ENCODE measurements at places on chromosomes 1 and 21. TPM values are rescaled to one million over a fixed set of nuclear protein-coding genes. Genes with fewer than 3 reads are reported as not detected.

The SYT2 gene
- 3.3 TPM for total RNA-seq

The MIXL1 gene
- 4.7 TPM for total RNA-seq

DNA sequence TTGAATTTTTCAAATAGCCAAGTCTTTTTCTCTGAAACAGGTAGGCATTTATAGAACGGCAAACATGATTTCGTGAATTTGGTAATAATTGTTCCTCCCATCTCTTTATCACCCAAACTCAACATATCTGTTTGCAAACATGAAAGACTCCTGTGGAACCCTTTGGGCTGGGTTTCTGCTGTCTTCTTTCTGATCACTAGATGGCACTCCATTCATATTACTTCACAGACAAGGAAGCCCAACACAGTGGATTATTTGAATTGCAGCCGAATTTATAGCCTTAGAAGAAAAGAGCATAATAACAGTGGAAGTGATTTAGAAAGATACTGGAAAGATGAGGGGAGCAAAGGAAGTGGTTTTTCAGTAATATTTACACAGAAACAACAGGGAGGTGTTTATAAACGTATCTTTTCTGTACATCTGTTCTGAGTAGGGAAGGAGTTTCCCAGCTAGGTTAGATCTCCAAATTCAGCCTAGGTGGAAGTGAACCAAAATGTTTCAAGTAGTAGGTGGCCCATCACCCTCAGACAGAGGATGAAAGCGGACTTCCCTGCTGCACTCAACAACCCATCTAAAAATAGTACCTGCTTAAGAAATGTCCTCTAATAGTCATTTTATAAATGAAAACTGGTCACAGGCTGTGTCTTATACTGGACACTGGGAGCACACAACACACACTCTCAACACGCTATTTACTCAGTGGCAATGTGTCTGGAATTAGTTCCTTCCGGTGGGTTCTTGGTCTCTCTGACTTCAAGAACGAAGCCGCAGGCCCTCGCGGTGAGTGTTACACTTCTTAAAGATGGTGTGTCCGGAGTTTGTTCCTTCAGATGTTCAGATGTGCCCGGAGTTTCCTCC, 67.6 kb downstream of the MAP3K21 start:
- DNase-seq: no peak

DNA sequence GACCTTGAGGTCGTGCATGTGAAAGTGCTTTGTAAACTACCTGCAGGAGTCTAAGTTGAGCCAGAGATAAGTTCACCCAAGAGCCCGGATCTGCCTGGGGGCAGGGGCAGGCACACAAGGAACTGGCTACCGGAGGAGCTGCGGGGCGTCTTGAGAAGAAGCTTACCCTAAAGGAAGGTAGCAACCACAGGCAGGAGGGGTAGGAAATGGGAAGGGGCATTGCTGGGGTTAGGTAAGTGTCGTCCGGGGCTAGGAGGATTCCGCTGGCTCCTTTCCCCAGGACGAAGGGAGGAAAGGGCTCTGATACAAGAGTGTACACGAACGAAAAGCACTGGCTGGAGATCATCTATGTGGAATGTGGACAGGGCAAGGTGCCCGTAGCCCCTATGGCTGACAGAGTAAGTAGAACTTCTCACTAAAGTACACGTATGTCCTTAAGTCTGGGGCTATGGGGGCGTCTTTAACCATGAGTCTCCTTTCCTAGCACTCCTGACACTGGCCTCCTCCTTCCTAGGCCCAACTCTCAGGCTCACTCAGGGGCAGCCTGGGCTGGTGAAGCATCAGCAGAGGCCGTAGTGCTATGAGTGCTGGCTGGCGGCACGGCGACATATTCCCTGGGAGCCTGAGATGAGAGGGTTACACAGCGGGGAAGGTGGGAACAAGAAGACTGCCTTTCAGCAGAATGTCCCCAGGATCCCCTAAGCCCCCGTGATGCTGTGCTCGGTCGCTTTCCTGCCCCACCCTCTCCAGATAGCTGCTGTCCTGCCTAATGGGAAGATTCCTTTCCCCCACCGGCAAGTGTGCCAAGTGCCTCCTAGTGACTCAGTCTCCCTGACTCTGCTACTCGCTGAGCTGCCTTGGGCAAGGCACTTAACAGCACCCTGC, 9.1 kb upstream of the GALNT2 start:
- no peak for DNase-seq

The HES4 gene
- total RNA-seq: 3.7 TPM

The NPHS2 gene
- total RNA-seq: not detected

DNA sequence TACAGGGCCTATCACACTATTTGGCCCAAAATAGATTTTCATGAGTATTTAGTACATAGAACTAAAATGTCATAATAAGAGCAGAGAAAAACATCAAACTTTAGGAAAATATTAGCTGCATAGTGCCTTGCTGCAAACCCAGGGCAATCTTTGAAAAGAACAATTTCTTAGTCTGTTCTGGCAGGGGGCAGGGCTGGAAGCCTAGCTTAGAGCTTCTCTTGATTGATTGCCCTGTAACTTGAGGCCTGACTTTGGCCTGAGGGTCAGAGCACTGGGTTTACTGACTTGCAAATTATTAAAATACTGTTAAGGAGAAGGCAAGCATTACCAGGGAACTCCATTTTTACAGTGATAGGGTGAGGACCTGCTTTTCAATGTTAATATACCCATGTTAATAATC, 115.8 kb upstream of the SPAG17 start:
- DNase-seq: peak; percentile 49

- DNase-seq: no peak
Measured at GRCh38 chr21:15034126-15034853, 30.5 kb downstream of the NRIP1 start.

The FCRL2 gene
- total RNA-seq: not detected

The DNAJB4 gene
- 8.1 TPM for total RNA-seq

The FLG2 gene
- not detected for total RNA-seq

GRCh38 chr1:116330342-116330652, 42.7 kb upstream of the ATP1A1 start:
- no peak for DNase-seq

Data from H9 (cell line).